ENCODE measurements at places on chromosomes 3 and 15.
A peak's percentile ranks its signal among the peaks of the same experiment; 100 is the strongest.

GRCh38 chr15:83210619-83211018 is 3.0 kb upstream of the HDGFL3 start:
- no peak for DNase-seq

DNA sequence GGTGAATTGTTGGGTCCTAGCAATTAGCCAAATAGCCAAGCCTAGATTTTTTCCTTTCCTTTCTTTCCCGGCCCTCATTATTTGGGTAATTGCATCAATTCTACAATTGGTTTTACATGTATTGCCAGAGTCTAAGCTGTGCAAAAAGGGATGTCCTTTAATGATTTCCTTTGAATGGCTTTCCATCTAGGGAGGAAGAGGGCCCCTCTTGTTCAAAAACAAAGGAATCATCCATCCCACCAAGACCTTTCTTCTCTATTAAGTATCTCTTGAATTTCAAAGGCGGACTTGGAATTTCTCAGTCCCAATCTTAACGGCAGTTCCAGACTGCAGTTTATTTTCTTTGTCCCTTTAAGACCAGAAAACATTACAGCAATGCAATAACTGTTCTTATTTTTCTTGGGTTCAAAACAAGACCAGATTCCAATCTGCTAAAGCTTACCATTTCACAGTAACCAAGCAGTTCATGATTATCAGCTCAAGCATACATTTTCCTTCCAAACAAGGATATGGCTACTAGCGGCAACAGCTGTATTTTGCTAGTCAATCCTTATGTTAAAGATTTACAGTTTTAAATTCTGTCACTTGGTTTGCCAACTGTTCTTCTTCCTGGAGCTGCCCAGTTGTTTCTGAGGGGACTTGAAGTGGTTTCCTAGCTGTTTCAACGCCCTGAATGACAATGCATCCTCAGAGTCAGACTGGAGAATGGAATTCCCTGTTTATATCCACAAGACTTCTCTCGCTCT is 91.4 kb upstream of the LRIG1 start:
- no peak for DNase-seq

DNA sequence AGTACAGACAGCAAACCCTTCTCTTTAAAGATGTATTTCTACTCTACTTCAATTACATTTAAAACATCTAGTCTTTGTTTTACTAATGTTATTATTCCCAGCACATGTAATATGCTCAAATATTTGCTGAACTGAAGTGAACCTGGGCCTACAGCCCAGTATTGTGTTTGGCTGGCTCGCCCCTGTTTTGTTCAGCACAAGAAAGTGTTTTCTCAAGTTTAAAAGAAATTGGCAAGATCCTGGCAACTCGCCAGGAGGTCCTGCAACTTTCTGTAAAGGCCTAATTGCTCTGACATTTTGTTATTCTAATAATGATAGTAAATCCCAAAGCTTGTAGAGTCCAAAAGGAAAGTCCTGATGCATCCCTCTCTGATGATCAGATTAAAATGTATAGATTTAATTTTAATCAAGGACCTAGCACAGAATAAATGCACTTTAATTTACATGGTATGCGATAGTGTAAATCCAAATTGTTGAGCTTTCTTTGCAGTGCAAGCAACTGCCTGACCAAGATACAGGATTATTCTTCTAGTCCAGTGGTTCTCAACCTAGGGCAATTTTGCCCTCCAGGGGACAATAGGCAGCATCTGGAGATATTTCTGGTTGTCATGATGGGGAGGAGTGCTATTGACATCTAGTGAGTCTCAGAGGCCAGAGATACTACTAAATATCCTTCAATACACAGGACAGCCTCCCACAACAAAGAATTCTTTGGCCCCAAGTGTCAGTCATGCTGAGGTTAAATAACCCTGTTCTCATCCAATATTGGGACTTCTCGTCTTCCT is 35.7 kb upstream of the TMOD3 start:
- no peak for DNase-seq

GRCh38 chr15:66388576-66388975 is 1.9 kb downstream of the MAP2K1 start:
- DNase-seq: no peak

- no peak for DNase-seq
Observed at GRCh38 chr15:26838742-26839460, 28.0 kb upstream of the GABRA5 start.

DNA sequence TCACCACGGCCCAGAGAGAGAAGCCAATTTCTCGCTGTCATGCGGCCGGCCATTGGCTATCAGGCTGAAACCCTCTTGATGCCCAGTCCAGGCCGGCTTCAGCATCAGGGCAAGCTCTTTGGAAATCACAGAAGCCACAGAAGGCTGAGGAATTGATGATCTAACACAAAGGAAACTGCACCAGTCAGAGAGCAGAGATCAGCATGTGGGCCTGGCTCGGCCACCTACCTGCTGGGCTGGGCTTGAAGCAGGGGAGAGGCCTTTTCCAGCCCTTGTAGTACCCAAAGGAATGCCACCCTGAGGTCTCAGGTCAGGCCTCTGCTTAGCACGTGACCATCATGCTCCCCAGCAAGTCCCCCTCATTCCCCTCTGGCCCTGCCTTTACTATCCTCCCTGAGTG is 119.1 kb downstream of the TLE3 start:
- no peak for DNase-seq

DNA sequence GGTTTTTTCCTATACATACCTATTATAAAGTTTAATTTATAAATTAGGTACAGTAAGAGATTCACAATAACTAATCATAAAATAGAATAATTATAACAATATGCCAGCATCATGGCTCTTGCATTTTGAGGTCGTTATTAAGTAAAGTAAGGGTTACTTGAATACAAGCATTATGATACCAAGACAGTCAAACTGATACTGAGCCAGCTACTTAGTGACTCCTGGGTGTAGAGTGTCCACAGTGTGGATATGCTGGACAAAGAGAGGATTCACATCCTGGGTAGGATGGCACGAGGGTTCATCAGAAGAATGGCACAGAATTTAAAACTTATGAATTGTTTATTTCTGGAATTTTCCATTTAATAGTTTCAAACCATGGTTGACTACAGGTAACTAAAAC is 157.2 kb upstream of the IL12A start:
- DNase-seq: no peak

- no peak for DNase-seq
Observed at GRCh38 chr3:46892285-46893145, 15.0 kb downstream of the PTH1R start.

DNA sequence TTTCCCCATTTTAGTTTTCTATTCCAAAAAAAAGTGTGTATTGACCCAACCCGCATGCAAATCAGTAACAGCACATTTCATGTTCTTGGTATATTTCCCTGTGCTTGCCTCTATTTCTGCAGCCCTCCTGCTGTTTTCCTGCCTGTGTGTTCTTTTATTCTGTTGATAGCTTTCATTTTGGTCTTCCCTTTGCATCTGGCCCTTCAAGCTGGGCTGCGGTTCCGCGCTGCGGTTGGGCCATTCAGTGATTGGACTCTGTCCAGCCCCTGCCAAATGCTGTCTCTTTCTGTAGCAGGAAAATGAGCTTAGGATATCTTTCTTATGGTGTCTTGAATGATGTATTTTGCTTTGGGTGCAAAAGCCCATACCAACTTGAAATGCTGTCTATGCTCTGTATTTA is 49.9 kb downstream of the ZNF621 start:
- no peak for DNase-seq

DNA sequence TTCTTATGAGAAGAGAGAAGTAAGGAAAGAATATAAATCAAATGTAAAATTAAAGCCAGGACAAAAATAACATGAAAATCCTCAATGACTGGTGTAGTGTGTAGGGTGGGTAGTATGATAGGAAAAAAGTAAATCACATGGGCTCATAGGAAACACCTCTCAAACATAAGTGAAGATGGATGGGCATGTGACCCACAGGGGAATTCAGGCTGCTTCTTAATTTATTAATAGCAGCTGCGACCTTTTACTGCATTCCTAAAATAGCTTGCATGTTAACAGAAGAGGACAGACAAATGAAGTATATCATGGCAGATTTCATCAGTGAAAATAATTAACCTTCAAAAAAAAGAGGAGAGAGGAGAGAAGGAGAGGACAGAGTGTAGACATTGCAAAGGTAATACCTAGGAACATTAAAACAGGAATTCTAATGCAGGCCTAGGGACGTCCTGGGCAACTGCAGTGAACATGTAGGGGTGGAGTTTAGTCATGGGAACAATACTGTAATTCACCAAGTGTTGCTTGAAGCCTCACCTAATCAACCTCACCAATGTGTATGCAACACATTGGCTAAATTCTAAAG is 132.9 kb downstream of the KCNMB2 start:
- no peak for DNase-seq

DNA sequence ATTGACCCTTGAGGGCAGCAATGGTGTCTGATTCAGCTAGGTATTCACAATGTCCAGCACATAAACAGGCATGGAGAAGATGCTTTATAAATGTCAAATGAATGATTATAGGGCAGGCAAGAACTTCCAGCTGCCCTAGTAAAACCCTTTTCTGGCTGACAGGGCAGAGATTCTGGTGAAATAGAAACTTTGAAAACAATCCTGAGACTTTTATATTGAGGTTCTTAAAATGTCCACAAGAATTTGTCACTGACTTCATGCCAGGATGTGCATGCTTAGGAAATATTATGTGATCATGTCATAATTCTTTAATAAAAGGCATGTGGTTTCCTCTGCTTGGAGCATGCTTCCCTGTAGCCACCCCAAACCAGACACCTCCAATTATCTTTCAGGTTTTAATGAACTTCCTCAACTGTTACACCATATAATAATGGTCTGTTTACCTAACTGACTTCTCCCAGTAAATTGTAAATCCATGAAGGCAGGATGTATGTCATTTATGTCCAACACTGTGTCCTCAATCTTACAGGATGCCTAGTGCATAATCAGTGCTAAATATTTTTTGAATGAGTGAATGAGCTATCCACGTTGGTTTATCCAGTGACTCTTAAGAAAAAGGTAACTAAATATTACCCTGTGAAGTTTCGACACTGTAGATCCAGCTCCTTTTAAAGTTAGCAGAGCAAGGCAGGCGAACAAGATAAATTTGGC is 43.4 kb upstream of the CLRN1 start:
- DNase-seq: no peak

GRCh38 chr15:82197733-82198594 is 64.6 kb downstream of the EFL1 start:
- DNase-seq: peak; percentile 31

- no peak for DNase-seq
Observed at GRCh38 chr15:78341057-78341987, 1.2 kb downstream of the CRABP1 start.
